Stimulated activated CD4-positive, alpha-beta T cell treated with anti-CD3 and anti-CD28 coated beads, Interleukin-15, amount 100 ng/mL, for 1 hour (primary cell): ENCODE measurements at places on chromosomes 12 and 14.

- peak; percentile 19 for DNase-seq
These were observed 479 bp downstream of the GPR135 start for GRCh38 chr14:59464486-59465315.

DNA sequence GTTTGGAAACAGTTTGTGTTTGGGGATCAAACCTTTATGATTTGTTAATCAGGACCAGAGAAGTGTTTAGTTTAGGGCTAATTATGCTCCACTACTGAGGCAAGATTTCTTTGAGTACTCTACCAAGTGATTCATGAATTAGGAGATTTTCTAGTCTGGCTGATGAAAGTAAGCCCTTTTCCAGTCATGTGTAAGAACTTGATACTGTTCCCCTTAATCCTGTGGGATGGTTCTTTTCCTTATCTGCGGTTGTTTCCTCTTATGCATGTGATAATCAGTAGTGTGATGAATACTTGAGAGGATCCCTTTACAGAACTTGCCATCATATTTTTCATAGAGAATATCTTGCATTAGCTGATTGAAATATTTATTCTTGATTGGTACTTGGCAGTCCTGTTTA is 42.1 kb downstream of the DYRK2 start:
- no peak for DNase-seq

DNA sequence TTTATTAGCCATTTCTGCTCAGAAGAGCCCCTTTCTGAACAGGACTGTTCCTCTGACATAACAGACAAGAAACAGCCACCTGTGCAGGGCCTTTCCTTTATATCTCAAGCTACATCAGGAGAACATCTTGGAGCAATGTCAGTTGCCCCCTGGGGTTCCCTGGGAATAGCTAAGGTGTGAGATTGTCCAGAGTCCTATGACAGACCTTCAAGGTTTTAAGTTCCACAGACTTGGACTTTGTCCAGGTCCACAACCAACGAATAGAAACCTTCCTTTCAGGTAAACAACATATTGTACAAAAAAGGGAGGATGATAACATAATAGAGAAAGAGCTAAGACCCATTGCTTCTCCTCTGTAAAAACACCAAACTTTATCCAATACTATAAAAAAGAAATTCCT is 2.9 kb downstream of the IL23A start:
- DNase-seq, result no peak

GRCh38 chr12:93415723-93416464 is 25.9 kb downstream of the UBE2N start:
- DNase-seq, result no peak

DNA sequence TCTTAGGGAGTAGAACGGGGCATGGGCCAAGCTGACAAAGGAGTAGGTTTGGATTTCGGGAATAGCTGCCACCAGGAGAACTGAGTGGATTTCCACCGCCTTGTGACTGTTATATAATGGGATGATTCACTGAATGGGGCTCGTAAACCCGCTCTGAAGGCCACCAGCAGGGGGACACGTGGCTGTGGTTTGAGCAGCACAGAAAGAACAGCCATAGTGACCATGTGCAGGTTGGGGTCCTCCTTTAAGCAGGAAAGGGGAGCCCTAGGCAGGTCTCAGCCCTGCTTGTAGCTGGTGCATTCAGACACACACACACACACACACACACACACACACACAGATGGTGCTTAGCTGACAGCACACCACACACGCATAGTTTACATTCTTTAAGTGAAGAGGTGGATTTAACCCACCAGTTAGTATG is 8.6 kb upstream of the ASB2 start:
- no peak for DNase-seq

DNA sequence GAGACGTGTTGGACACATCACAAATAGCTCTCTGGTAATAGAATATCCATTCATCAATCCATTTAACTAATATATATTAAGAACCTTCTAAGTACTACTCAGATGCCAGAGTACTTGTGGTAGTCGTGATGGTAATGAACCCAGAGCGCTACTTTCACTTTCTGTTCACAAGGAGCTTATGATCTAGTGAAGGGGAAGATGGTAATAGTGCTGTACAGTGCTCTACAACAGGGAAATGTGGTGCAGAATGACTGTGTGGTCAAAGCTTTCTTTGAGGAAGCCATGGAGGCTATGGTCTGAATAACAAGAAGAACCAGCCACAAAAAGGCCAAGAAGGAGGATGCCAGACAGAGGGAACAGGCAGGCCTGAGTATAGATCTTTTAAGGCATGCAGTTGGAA is 212.0 kb downstream of the PTPRO start:
- DNase-seq, result no peak

GRCh38 chr12:66620026-66620425 is 58.9 kb downstream of the GRIP1 start:
- DNase-seq, result no peak

DNA sequence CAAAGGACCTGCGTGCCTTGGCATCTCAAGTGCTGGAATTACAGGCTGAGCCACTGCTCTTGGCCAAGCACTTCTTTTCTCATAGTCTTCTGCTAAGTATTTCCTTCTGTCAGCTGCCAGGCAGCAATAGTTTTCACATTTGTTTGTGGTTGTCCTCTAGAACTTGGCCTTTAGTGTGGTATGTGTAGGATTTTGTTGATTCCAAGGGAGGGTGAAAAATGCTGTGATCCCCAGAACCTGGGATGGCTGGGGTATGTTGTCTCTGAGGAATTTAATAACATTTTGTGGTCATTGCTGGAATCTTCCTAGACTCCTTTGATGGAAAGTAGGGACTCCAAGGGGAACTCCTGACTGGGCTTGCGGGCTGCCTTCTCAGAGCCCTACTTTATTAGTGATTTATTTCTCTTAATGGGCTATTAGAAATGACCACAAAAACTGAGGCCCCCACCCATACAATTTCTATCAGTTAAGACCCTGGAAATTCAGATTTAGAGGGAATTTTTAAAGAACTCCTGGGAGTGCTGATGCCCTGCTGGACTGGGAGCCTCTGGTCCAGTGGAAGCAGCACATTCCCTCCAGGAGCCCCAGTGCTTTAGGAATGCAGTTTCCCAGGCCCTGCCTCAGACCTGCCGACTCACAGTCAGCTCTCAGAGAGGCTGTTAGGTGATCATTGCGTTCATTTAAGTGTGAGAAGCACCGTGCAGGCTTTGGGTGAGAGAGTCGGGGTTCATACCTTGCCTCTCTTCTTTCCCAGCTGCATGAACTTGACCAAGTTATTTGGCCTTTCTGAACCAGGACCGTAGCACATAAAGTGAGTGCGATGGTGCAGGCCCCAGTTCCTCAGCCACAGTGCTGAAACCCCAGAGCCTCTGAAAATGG is 22.7 kb downstream of the TRAF3 start:
- DNase-seq, result no peak

DNA sequence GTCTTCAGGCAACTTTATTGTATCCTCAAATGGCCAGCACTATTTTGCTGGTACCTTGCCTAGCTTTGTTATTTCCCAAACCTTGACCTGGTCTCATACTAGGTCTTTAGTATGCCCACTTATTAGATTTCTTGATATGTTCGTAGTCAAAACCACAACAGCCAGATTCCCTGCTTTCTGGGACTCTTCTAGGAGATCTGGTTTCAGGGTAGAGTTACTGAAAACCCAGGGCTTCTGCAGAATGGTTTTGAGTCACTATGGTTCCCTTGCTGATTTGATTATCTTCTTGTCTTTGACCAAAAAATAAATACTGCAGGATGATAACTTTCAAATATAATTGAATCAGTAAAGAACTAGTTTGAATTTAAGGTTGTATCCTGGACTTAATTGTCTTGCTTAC is 211.2 kb downstream of the FUT8 start:
- no peak for DNase-seq

DNA sequence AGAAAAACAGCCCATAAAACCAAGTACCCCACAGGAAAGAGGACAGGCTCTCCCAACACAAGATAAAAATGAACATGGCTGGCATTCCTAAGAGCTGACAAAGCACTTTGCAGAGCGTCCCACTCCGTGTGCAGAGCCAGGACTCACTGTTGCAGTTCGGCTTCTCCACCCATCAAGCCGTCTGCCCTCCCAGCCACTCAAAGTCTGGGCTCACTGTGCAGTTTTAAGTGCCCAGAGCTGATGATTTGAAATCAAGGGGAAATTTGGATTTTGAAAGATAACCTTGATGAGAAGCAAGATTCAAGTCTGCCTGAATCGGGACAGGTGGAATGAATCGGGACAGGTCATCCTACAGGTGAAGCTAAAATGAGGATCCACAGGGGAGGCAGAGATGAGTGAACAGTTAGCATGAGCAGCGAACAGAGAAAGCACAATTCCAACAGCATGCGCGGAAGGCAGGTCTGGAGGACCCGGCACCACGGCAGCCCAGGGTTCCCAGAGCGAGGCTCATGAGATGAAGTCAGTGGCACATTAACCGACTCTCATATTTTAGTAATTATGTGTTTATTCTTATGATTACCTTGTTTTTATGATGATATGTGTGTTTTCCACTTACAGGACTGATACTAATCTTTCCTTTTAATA is 39.8 kb upstream of the GPR68 start:
- DNase-seq, result no peak

GRCh38 chr14:58944343-58944967 is 244.0 kb upstream of the DAAM1 start:
- no peak for DNase-seq

DNA sequence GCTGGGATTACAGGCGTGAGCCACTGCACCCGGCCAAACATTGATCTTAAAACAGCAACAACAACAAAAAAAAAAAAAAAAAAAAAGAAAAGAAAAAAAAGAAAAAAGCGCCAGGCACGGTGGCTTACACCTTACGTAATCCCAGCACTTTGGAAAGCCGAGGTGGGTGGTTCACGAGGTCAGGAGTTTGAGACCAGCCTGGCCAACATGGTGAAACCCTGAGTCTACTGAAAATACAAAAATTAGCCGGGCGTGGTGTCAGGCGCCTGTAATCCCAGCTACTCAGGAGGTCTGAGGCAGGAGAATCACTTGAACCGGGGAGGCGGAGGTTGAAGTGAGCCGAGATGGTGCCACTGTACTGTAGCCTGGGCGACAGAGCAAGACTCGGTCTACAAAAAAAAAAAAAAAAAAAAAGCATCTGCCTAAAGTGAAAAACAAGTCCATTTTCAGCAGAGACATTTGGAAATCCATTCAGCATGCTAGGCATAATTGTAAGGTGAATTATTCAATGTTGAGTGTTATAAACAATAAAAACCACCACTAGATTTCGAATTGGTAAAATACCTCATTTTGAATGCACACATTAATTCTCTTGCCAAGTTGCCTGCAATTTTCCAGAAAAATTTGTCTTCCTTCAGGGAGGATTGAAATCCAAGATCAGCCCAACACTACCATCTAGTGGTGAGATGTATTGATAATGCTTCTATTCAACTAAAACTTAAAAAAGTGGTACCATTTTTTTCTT is 8.0 kb upstream of the CERS5 start:
- DNase-seq, result no peak

DNA sequence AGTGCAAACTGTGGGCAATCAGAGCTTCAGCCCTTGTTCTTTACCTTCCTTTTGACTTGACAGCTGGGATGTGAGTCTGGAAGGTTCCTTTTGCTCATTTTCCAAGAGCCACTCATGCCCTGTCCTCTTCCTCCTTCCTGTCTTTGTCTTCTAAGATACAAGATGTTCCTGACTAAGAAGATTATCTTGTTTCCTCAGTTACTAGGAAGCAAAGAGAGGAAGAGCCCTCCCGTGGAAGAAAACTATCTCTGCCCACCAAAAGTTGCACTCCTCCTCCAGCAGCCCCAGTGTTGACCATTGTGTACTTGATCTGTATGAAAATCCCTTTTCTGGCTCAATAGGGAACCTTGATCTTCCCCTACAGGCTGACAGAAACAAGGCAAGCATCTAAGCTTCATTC is 138.0 kb downstream of the C12orf75 start:
- DNase-seq, result no peak

DNA sequence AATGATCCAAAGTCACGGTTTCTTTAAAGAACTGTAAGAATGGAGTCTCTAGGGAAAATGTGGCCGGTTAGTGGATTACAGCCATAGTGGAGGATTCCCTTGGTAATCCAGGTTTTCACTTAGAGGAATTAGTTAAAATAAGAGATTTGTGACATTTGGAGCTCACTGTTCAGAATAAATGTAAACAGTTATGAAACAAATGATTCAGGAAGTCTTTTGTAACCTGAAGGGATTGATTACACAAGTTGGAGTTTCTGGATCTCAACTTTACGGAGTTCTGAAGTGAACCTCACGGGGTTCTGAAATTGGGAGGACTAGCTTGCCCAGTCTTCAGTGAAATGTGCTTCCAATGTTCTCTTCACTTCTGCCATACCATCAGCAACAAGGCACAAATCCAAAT is 234.4 kb upstream of the FKBP4 start:
- no peak for DNase-seq

DNA sequence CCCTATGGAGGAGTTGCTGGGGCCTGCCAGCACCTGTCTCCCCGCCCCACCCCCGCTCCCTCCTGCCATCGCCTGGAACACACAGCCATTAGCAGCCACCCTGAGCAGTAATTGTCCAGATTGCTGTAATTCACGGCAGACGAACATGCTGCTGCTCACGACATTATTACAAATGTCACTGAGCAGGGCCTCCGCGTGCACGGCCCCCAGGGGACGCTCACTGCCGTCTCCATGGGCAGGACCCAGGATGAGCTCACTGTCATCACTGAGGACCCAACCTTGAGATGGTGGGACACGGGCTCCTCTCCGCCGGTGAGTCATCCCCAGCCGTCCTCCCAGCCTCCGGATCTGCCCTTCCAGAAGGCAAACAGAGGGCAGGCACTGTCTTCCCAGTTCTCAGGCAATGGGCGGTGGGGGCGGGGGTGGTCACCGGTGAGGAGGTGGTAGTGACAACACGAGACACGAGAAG is 100.4 kb downstream of the RFLNA start:
- no peak for DNase-seq

DNA sequence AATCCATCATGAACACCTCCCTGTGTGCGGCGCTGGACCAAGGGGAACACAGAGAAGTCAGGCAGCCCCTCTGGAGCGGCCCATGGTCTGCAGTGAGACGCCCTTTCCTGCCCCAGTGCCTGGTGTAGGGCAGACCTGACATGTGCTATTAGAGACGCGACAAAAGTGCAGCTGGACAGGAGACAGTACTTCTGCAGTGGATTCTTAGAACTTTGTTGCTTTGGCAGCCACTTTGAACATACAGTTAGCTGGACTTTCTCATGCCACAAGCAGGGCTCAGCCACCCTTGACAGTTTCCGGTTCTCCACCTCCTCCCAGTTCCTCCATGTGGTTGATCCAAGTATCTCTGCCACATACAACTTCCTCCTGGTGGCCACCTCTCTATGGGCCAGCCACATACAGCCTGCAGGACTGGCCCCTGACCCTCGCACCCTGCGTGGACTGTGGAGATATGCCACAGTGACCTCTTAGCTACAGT is 45.9 kb downstream of the LGMN start:
- no peak for DNase-seq

GRCh38 chr12:113151655-113152054 is 2.1 kb downstream of the CFAP73 start:
- no peak for DNase-seq

DNA sequence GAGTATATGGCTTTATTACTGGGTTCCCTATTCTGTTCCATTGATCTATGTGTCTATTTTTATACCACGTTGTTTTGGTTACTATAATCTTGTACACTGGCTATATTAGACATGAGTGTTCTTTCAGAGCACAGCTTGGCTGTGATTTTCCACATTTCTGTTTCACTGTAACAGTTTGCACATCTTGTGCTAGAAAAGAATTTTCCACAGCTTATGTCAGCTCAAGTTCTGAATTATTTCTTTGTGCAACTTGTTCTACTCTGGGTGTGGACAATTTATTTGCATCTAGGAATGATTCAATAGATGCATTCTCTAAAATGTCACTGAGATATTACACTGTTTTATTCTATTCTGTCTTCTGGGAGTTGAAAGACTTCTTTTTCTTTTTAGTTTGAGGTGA is 28.4 kb upstream of the OR5AU1 start:
- DNase-seq, result no peak
